ENCODE measurements at places on chromosomes 13 and 19.

DNA sequence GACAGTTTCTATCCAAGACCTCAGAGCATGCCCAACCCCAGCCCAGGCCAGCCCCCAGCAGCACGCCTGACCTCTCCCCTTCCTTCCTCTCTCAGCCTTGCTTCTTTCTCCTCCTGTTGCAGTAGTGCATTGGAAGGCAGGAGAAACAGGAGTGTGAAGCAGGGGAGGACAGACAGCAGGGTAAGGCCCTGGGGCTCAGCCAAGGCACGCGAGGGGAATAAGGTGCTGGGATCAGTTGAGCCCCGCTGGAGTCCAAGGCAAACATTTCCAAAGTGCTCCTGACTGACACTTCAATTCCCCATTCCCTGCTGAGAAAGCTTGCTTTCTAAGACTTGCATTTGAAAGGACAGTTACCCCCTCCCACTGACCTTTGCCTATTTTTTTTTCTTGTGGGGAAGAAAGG, 73.1 kb upstream of the OLFM4 start:
- H3K36me3 ChIP-seq, result no peaks in the 10 kb centered on the region
- no peak overlapping the region for H3K4me3 ChIP-seq
- no peak for DNase-seq
- H3K27ac ChIP-seq, result no peak overlapping the region
- H3K4me1 ChIP-seq, result no peaks in the 10 kb centered on the region

GRCh38 chr13:53104136-53104535, 75.5 kb downstream of the OLFM4 start:
- DNase-seq, result no peak
- H3K27me3 ChIP-seq, result no peaks in the 10 kb centered on the region
- H3K27ac ChIP-seq, result no peak overlapping the region
- no peaks in the 10 kb centered on the region for H3K4me1 ChIP-seq

GRCh38 chr13:85816413-85816812, 17.2 kb upstream of the SLITRK6 start:
- no peak for DNase-seq
- H3K4me1 ChIP-seq, result no peaks in the 10 kb centered on the region
- no peak overlapping the region for H3K4me3 ChIP-seq
- no peaks in the 10 kb centered on the region for H3K27me3 ChIP-seq

DNA sequence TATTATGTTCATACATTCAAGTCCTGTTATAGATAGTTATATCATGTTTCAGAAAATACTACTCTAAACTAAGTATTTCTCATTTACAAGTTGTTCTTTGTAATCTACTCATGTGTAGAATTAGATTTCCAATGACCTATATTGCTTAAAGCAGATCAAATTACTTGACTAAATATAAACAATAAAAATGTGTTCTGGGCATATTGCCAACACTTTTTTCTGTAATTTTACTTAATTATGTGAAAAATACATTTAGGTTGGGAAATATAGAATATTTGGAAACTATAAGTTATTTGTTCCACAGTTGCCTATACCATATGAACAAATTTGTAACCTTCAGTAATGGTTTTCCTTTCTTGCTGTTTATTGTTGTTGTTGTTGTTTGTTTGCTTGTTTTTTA, 275.2 kb upstream of the PCDH9 start:
- no peak for DNase-seq
- H3K4me1 ChIP-seq, result no peaks in the 10 kb centered on the region
- H3K36me3 ChIP-seq, result no peaks in the 10 kb centered on the region
- H3K27ac ChIP-seq, result no peak overlapping the region
- H3K4me3 ChIP-seq, result no peak overlapping the region
- H3K27me3 ChIP-seq, result no peaks in the 10 kb centered on the region

DNA sequence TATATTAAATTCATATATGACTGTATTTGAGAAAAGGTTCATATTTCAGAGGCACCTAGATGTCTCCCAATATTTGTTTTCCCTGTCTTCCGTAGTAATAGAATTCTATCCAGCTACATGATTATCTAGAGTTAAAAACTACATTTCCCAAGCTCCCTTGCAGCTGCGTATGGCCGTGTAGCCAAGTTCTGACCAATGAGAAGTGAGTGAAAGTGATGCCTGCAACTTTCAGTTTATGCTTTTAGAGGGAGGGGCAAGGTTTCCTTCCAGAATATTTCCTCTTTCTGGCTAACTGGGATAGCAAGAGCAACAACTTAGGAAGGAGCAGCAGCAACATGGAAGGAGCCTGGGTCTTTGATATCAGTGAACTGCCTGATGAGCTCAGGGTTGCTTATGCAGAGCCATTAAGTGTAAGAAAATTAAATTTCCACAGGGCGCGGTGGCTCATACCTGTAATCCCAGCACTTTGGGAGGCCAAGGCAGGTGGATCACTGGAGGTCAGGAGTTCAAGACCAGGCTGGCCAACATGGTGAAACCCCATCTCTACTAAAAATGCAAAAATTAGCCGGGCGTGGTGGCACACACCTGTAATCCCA, 23.2 kb upstream of the CYP2A13 start:
- H3K36me3 ChIP-seq, result no peaks in the 10 kb centered on the region
- no peak overlapping the region for H3K27ac ChIP-seq

- no peaks in the 10 kb centered on the region for H3K27me3 ChIP-seq
- peak overlapping the region; percentile 34 for H3K27ac ChIP-seq
Measured at GRCh38 chr13:21079761-21080592, 18.6 kb upstream of the LATS2 start.

DNA sequence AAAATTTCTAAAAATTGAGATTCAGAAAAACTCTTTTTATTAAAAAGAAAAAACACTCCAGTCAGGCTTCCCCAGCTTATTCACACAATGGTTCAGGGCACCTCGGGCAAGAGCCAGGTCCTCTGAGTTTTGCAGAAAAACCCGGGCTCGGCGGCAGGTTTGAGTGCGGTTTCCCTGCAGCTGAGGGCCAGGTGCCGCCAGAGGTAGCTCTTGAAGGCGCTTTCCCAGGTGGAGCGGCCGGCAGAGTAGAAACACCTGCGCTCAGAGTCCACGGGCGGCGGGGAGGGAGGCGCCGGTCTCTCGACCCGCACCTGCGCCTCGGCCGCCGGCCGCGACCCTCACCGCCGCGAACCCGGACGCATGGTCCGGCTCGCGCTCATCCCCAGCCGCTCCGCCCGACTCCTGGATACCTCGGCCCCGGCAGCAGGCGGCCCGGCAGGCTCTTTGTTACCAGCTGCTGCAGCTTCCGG, 444 bp downstream of the PROSER1 start:
- peaks cover 28% of the 10 kb centered on the region for H3K4me1 ChIP-seq
- H3K27ac ChIP-seq, result peak overlapping the region; percentile 66
- no peaks in the 10 kb centered on the region for H3K36me3 ChIP-seq
- peak overlapping the region; percentile 91 for H3K4me3 ChIP-seq

- H3K4me1 ChIP-seq, result peaks cover 11% of the 10 kb centered on the region
- no peaks in the 10 kb centered on the region for H3K27me3 ChIP-seq
- H3K4me3 ChIP-seq, result no peak overlapping the region
Measured at GRCh38 chr19:55336101-55336500, 3.6 kb upstream of the KMT5C start.

GRCh38 chr13:25752957-25753551, 298.8 kb downstream of the SHISA2 start:
- DNase-seq, result no peak
- H3K27ac ChIP-seq, result no peak overlapping the region
- H3K36me3 ChIP-seq, result no peaks in the 10 kb centered on the region
- peaks cover 8% of the 10 kb centered on the region for H3K4me1 ChIP-seq
- H3K4me3 ChIP-seq, result no peak overlapping the region

- H3K36me3 ChIP-seq, result no peaks in the 10 kb centered on the region
- H3K27ac ChIP-seq, result peak overlapping the region; percentile 95
- DNase-seq, result peak; percentile 18
- no peak overlapping the region for H3K4me3 ChIP-seq
Measured at GRCh38 chr13:113410472-113411201, 42.7 kb downstream of the ADPRHL1 start.

DNA sequence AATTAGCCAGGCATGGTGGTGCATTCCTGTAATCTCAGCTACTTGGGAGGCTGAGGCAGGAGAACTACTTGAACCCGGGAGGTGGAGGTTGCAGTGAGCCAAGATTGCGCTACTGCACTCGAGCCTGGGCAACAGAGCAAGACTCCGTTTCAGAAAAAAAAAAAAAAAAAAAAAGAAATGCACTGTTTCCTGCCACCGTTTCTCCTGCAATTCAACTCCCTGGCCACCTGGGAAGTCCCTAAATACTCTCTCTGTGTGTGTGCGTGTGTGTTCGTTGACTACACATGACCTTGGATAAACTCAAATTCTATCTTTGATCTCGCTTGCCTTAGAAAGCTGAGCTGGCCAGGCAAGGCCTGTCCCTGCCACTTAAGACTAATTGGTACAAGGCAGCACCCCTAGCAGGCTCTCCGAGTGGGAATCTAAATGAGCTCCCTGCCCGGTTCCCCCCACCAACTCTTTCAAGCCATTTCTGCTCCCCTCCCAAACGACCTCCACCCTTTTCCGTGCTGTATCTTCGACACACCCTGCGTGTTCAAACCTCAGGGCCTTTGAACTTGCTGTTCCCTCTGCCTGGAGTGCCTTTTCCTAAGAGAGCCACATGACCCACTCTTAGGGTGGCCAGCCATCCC, 5.2 kb upstream of the BCAT2 start:
- DNase-seq, result peak; percentile 37
- H3K36me3 ChIP-seq, result no peaks in the 10 kb centered on the region
- H3K4me3 ChIP-seq, result no peak overlapping the region
- peaks cover 32% of the 10 kb centered on the region for H3K4me1 ChIP-seq
- H3K27ac ChIP-seq, result no peak overlapping the region
- no peaks in the 10 kb centered on the region for H3K27me3 ChIP-seq

- peaks cover 54% of the 10 kb centered on the region for H3K36me3 ChIP-seq
- H3K27me3 ChIP-seq, result no peaks in the 10 kb centered on the region
- H3K27ac ChIP-seq, result no peak overlapping the region
- H3K4me1 ChIP-seq, result no peaks in the 10 kb centered on the region
- no peak for DNase-seq
- H3K4me3 ChIP-seq, result no peak overlapping the region
Measured at GRCh38 chr19:48147597-48148175, 22.5 kb downstream of the LIG1 start.

DNA sequence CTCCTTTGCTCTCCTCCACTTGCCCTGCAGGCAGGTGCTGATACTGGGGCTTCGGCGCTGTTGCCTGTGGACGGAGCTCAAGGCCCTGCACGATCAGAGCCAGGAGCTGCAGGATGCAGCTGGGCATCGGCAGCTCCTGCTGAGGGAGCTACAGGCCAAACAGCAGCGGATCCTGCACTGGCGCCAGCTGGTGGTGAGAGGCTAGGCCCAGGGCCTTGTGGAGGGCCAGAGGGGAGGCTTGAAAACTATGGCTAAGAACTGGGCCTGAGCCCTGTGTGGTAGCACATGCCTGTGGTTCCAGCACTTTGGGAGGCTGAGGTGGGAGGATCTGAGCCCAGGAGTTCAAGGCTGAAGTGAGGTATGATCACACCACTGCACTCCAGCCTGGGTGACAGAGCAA, 6.3 kb downstream of the HAUS5 start:
- DNase-seq, result no peak
- H3K4me3 ChIP-seq, result no peak overlapping the region

GRCh38 chr13:51155161-51155560, 44.1 kb upstream of the C13orf42 start:
- no peaks in the 10 kb centered on the region for H3K4me1 ChIP-seq
- H3K27me3 ChIP-seq, result peaks cover 4% of the 10 kb centered on the region
- no peak overlapping the region for H3K27ac ChIP-seq
- DNase-seq, result no peak
- no peaks in the 10 kb centered on the region for H3K36me3 ChIP-seq

- no peaks in the 10 kb centered on the region for H3K36me3 ChIP-seq
- H3K27me3 ChIP-seq, result no peaks in the 10 kb centered on the region
- H3K4me3 ChIP-seq, result no peak overlapping the region
- peaks cover 49% of the 10 kb centered on the region for H3K4me1 ChIP-seq
Measured at GRCh38 chr13:33636955-33637670, 180.8 kb upstream of the RFC3 start.

GRCh38 chr19:28874742-28875141, 338.2 kb downstream of the UQCRFS1 start:
- DNase-seq, result no peak
- no peaks in the 10 kb centered on the region for H3K36me3 ChIP-seq
- no peak overlapping the region for H3K27ac ChIP-seq
- H3K4me3 ChIP-seq, result no peak overlapping the region
- H3K4me1 ChIP-seq, result no peaks in the 10 kb centered on the region
- no peaks in the 10 kb centered on the region for H3K27me3 ChIP-seq

DNA sequence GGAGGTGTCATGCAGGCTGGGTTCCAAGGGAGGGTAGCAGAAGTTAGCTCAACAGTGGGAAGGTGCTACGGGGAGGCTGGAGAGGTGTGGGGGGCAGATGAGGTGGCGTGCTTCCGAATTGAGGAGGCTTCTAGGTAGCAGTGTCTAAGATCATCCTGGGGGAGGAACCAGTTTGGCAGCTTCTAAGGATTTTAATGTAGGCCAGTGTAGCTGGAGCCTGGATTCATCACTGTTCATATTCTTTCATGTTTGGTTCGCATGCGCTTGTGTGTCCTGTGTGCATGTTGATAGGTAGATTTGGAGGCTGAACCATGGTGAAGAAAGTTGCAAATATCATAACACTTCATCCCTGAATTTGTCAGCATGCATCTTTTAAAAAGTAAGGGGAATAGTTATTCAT, 86.7 kb downstream of the GPR12 start:
- H3K27me3 ChIP-seq, result no peaks in the 10 kb centered on the region
- no peaks in the 10 kb centered on the region for H3K4me1 ChIP-seq
- no peak overlapping the region for H3K4me3 ChIP-seq
- no peak for DNase-seq

DNA sequence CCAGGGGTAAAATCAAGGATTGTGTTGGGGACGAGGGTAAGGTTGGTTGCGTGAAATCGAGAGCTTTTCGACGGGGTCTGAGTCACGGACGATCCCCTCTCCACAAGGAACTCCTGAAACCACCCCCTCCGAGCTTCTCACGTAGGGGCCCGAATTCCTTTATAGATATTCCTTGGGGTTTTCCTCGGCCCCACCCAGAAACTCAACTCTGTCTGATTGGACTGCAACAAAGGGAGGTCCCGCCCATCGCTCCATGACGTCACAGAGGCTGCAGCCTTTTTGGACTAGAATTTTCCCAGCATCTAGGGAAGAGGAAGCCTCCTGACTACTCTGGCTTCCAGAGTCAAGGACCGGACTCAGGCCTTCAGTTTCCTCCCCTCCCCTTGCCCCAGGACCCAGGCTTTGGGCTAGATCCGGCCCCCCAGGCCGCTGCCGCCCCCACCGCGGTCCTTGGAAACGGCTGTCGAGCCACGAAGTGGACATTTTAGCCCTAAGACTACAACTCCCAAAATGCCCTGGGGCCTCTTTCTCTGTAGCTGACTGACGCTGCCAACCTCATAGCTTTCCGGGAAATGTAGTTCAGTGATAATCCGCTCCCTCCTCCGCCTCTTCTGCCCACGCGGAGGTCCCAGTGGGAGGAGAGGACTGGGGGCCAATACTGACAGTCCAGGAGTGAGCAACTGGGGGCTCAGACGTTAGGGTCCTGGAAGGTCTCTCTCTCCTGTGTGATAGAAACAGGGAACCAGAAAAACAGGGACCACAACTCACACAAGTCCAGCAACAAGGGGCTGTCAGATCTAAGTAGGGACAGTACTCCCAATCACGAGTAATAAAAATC, at the start of gene IZUMO1:
Gene IZUMO1 (minus strand): TSS at position 172 of the 838 bp plus-strand sequence. CDS start 1,050 bp downstream, outside the sequence.
- peak within 1 kb of the TSS; percentile 20 for H3K4me3 ChIP-seq
- peak; percentile 87 for DNase-seq
- peaks cover 5% of the 10 kb centered on the region for H3K36me3 ChIP-seq
- H3K27ac ChIP-seq, result peak within 1 kb of the TSS; percentile 87
- peaks cover 13% of the 10 kb centered on the region for H3K27me3 ChIP-seq
- H3K4me1 ChIP-seq, result peaks cover 19% of the 10 kb centered on the region
